ENCODE measurements at places on chromosomes 1 and 21.

DNA sequence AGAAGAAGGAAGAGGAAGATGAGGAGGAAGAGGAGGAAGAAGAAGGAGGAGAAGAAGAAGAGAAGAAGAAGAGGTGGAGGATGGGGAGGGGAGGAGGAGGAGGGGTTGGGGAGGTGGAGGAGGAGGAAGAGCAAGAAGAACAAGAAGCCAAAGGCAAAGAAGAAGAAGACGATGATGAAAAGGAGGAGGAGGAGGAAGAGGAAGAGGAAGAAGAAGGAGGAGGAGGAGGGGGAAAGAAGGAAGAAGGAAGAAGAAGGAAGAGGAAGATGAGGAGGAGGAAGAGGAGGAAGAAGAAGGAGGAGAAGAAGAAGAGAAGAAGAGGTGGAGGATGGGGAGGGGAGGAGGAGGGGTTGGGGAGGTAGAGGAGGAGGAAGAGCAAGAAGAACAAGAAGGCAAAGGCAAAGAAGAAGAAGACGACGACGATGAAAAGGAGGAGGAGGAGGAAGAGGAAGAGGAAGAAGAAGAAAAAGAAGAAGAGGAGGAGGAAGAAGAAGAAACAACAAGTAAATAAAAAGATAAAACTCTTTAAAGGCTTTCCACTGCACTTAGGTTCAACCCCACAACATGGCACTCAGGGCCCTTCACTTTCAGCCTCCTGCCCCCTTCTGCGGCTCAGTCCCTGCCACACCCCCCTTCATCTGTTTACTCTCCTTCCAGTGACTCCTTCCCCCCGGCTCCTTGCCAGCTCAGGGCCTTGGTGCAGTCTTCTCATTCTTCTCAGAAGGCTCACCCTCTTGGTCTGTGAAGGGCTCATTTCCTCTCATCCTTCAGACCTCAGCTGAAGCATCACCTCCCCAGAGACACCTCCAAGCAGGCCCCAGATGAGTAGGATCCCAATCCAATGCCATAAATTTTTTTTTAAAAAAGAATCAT, 114.0 kb downstream of the KCNN3 start:
- DNase-seq, result no peak

DNA sequence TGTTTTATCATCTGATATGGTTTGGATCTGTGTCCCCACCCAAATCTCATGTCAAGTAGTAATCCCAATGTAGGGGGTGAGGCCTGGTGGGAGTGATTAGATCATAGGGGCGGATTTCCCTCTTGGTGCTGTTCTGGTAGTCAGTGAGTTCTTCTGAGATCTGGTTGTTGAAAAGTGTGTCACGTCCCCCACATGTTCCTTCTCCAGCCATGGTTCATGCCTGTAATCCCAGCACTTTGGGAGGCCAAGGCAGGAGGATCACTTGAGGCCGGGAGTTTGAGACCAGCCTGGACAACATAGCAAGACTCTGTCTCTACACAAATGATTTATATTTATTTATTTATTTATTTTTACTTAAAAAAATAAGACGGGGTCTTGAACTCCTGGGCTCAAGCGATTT, 30.8 kb upstream of the EDARADD start:
- DNase-seq, result no peak

DNA sequence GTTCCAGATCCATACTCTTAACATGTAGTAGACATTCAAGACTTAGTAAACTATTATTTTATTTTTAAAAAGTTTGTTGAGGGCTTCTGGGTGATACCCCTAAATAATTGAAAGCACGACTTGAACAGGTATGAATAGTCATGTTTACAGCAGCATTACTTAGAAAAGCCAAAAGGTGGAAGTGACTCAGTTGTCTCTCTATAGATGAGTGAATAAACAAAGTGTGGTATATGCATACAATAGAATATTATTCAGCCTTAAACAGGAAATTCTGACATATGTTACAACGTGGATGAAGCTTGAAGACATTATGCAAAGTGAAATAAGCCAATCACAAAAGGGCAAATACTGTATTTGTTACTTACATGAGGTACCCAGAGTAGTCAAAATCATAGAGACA, 26.5 kb downstream of the TSNAX start:
- no peak for DNase-seq

DNA sequence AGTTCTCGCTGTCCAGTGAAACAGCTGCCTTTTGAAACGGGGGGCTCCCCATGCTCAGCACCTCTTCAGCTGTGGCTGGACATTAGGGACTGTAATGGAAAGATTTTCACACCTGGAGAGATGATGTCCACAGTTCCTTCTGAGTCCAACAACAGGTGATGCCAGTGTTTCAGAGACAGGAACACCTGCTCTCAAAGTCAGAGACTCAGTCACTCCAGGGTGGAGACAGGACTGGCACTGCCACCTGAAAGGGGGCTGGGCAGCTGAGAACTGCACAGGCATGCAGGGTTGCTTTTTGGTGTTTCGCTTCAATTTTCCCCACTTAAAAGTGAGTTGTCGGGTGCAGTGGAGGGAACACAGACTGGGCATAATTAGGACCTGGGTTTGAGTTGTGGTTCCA, 124.8 kb downstream of the GALNT2 start:
- no peak for DNase-seq

DNA sequence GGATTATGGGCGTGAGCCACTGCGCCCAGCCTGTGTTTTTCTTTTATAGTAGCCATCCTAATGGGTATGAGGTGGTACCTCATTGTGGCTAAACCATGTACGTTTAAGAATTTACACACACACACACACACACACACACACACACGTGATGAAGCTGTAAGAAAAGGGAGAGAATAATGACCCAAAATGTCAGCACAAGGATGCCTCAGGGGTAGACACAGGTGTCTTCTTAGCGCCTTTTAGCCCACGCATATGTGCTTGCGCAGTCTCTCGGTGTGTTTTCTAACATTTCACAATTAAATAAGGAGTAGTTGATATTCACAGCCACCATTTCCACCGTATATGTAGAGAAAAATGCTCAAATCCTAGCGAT, 782 bp upstream of the PFKL start:
- DNase-seq, result no peak
